ENCODE measurements at places on chromosomes 2 and 18.

GRCh38 chr2:65016789-65017188, 27.6 kb downstream of the SLC1A4 start:
- DNase-seq: no peak

DNA sequence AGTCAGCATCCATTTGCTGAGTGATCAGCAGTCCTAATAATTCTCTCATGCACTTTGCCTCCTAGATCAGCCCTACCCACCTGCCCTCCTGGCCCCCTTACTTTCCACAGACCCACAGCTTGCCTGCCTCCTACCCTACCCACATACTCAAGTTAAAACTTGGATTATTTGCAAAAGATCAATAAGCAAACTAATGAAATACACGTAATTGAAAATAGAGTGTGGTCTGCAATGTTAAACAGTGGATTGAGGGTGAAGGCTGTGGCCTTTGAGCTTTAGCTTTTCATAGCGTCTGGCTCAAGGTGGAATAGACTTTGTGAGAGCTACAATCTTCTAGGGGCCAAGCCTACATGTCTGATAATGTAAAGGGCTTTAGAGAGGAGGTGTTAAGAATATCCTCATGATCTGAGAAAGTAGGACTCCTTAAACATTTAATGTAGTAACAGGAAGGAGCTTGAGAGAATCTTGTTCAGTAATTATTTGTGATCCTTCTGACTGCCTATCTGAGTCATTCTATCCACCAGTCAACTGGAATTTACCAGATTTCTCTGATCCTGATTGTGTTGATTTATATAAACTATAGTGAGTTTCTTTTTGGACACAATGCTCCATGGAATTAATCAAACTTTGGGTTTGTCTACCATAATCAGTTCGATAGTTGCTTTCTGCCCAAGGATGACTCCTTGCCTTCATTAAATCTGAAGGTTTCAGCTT, 310.0 kb downstream of the HRH4 start:
- DNase-seq: no peak

GRCh38 chr2:149064856-149065630, 26.5 kb downstream of the LYPD6B start:
- DNase-seq: no peak

DNA sequence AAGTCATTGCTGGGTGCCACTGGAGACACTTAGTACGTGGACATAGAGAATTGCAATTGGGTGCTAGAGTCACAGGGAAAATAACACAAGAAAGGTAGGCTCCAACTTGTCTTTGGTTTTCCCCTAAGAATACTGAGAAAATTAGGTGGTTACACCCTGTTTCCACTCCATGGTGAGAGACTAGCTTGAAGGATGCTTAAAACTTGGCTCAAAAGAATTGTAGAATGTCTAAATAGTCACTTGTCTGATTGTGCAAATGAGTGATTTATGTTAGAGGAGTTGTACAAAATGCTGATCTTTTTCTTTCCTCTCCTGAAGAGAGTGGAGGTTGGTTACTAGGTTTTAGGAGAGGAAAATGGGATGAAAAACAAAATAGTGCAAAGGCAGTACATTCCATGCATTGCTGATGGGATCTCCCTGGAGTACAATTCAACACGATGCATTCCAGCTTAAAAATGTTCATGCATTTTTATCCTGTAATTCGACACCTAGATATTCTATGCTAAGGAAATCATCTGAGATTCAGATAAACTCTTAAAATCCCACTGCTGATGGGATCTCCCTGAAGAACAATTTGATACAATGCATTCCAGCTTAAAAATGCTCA, 2.2 kb upstream of the SERPINB12 start:
- no peak for DNase-seq

DNA sequence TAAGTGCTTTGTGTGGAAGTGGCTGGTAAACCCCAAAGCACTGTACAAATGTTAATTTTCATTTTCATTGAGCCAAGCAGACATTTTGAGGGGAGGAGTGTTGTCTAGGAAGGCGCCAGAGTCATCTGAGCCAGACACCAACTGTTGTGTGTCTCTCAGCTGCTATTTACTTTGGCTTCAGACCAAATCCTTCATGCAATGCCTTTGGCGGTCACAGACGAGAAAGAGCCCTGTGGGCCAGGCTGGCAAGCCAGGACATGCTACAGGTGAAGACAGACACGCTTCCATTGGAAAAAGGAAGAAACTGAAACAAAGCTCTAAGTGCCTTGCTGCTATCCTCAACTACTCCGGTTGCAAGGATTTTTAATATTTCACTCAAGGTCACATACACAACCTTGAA, 115.4 kb upstream of the CDC42EP3 start:
- no peak for DNase-seq

- no peak for DNase-seq
Observed at GRCh38 chr2:128472789-128473174, 154.1 kb upstream of the HS6ST1 start.

DNA sequence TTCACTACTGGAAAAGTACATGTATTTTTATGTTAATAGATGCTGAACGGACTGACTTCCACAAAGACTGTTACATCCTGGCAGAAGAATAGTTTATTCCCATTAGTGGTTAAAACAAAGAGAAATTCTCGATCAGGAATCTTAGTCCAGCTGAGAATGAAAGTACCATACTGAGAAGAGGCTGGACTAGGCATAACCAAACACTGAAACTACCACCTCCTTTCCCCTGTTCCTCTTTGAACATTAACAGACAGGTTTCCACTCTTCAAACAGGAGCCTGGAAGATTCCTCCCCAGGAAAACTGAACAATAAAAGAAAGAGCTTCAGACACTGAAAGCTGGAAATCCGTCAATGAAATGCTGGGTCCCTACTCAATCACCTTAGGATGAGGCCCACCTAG, 25.8 kb downstream of the LDAH start:
- DNase-seq: no peak

- no peak for DNase-seq
Observed at GRCh38 chr18:67386032-67386431, 130.5 kb downstream of the DSEL start.

DNA sequence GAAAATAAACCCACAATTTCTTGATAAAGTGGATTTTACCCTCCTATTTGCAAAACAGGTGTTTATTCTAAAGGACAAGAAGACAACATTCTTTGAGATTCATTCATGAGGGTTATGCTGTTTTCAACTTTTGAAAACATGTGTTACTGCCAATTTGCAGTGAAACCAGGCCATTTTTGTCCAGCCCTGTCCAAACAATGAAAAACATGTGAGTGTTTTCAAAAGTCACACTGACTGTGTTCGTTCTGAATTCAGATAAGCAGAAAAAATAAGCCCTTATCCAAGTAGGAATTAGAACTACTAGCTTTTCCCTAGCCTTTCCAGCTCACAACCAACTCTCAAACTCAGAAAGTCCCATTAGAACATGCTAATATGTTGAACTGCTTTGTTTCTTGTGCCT, 148.1 kb upstream of the PID1 start:
- DNase-seq: no peak

- DNase-seq: no peak
Observed at GRCh38 chr2:233463586-233463985, 103.0 kb downstream of the USP40 start.

- no peak for DNase-seq
Observed at GRCh38 chr2:114057638-114058037, 167.7 kb downstream of the ACTR3 start.

DNA sequence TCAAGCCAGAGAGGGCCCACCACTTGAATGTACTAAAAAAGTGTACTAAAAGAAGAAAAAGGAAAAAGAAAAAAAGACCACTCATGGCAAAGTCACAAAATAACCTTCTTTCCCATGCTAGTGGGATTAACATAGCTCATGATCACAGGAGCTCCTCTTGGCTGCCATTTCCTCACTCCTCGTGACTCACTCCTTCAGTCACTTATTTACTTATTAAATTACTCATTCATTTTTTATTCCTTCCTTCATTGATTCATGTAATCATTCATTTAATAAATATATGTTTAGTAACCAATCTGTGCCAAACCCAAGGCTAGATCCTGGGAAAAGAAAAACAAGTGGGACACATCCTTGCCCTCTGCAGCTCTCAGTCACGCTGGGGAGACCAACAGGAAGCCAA, 300.5 kb downstream of the INSIG2 start:
- DNase-seq: no peak

GRCh38 chr2:61910603-61911002, 5.1 kb downstream of the COMMD1 start:
- DNase-seq: no peak

- no peak for DNase-seq
Observed at GRCh38 chr2:134660626-134661402, 58.0 kb downstream of the TMEM163 start.

DNA sequence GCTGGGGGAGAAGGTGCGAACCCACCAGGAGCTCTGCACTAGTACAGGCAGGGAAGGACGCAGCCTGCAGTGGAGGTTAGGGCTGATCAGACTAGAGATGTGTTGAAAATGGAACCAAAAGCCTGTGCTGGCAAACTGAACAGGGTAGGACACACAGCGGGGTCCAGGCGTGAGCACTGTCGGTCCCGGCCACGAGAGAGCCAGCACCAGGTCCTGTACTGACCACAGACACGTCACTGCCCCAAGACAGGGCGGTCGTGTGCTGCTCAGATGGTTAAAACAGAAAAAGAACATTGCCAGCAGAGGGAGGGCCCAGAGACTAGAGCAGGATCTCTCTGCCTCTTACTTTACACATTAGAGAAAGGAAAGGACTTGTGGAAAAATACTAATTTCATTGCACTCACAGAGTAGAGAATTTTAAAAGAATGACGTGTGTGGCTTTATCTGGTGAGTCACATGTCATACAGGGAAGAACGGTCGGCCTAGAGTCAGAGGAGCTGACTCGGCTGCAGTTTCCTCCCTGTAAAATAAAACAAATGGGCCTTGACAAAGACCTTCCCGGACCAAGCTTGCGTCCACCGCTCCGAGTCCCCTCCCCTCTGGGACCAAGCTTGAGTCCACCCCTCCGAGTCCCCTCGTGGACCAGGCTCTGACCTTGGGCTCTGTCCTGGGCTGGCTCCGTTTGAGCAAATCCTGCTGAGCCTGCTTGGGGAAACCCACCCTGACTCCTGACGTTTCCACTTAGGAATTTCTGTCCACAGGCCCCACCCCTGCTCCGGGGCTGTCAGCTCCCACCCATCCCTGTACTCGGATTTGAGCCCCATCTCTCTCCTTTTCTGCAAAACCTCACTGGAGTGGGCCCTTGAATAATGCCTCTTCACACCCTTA, 16.7 kb upstream of the ADI1 start:
- no peak for DNase-seq

DNA sequence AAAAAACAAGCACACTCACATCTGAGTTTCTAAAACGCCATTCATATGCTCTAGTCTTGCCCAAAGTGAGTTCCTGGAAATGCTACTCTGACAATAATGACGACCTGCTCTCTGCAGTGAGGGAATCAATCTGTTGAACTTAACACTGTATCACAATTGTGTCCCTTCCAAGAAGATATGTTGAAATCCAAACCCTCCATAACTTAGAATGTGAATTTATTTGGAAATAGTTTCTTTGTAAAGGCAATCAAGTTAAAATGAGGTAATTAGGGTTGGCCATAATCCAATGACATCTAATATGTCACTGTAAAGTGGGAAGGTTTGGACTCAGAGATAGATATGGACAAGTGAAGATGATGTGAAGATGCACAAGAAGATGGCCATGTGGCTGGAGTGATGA, 264.5 kb downstream of the CD226 start:
- no peak for DNase-seq

GRCh38 chr2:212998626-212999359, 152.6 kb downstream of the IKZF2 start:
- no peak for DNase-seq

DNA sequence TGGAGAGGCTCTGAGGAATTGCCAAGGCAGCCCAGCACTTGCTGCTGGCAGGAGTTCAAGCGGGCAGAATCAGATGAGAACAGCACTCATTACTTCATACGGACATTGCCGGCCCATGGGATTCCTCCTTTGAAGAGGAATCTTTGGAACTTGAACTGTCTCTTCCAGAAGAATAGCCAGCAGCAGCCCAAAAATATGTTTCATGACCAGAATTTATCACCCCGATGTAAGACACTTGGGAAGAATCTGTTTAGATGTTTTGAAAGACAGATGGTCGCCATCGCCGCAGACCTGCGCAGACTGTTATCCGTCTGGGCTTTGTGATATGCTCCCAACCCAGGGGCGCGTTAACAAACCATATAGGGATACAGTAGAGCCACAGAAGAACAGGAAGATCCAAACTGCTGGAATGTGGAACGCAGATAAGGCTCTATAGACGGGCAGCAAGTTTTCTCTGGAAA, 3.7 kb upstream of the ADI1 start:
- no peak for DNase-seq

- no peak for DNase-seq
Observed at GRCh38 chr2:14424478-14425390, 207.8 kb upstream of the LRATD1 start.

- DNase-seq: no peak
Observed at GRCh38 chr2:48328942-48329723, 200.8 kb upstream of the STON1 start.

DNA sequence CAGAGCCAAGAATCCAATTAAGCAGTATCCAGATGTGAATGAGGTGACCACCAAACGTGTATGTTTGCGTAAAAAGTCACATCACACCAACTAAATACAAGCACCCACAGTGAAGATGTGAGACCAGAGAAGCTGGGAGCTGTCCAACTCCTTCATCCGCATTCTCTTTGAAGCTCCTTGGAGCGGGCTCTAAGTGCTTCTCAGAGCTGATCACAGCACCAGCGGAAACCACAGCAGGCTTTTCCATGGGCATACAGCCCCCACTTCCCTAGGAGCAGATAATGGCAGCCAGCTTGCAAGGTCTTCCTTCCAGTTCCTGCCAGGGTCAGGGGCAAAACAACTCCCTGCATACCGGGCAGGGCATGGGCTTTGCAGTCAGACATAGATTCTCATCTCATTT, 36.4 kb downstream of the REEP1 start:
- DNase-seq: no peak

- no peak for DNase-seq
Observed at GRCh38 chr2:64587561-64587960, 63.4 kb downstream of the AFTPH start.

- no peak for DNase-seq
Observed at GRCh38 chr2:200443916-200444315, 66.0 kb downstream of the KCTD18 start.

- DNase-seq: peak; percentile 75
Observed at GRCh38 chr2:165573534-165574461, 104.3 kb downstream of the CSRNP3 start.

DNA sequence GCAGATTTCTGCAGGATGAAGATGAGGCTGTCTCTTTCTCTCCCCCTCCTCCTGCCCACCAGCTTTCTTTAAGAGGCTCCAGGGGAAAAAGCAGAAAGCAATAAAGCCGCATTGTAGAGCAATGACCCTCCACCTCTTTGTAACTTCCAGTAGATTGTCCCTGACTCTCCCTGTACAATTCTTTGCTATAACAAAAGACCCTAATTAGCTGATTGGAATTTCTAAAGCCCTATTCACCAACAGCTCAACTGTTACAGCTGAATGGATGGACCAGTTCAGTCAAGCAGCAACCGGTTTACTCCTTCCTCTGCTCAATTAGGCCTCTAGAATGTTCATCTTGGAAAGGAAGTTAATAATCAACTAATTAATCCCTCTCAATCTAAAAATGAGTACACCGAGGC, 301.0 kb downstream of the STK39 start:
- DNase-seq: peak; percentile 17

Measured in iPS DF 19.7 (cell line).